Stimulated activated CD8-positive, alpha-beta memory T cell treated with anti-CD3 and anti-CD28 coated beads, Interleukin-2, amount 100 ng/mL, for 1 hour (primary cell): ENCODE measurements at places on chromosomes 4 and X.

DNA sequence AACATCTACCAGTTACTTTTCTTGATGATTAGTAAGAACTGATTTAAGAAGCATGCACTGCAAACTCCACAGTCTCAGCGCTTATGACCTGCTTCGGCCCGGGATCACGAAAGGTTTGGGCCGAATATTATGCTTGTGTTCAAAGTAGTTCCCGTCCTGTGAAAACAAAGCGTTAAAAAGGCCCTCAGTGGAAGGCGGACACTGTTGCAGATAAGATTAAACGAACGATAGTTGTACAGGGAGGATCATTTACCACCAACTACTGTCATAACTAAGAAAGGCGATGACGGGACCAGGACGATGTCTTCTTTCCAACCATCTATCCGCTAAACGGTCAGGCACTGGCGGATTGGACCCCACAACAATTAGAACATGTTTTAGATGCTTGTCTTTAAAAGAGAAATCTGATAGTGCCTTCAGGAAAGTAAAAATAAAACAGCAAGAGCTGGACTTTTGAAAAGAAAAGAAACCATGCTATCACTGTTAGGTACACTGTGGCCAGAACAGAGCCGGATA, 21.1 kb downstream of the PDLIM3 start:
- DNase-seq: no peak

GRCh38 chrX:131779306-131779705, 235.4 kb downstream of the OR13H1 start:
- no peak for DNase-seq

GRCh38 chr4:53916431-53916889, 147.9 kb downstream of the CHIC2 start:
- DNase-seq: no peak

DNA sequence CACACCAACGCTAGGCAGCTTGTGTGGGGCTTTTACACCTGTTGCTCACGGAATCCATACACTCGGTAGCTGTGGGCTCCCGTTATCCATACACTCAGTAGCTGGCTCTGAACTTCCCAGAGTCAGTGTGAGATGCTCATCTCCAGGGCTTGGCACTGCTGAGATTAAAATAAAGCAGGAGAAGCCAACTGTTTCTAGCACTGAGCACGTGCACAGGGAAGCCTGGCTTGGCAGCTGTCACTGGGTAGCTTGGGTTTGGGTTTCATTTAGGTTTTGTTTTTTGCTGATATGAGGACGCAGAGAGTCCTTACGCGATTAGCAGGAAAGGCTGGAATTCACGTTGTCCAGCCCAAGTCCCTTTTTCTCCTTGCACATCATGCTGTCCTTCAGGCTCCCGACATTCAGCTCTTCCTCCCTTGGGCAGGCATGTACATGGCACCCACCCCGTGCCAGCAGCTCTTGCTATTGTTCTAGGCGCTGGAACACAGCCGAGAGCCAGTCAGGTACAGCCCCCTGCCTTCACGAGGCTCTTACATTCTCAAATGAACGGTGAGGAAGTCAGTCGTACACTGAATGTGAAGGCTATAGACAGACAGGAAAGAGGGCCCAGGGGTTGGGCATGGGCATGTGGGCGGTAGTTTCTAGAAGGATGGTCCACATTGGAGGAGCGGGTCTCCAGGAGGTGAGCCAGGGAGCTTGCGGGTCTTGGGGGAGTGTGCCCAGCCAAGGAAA, 25.9 kb downstream of the NSG1 start:
- no peak for DNase-seq

DNA sequence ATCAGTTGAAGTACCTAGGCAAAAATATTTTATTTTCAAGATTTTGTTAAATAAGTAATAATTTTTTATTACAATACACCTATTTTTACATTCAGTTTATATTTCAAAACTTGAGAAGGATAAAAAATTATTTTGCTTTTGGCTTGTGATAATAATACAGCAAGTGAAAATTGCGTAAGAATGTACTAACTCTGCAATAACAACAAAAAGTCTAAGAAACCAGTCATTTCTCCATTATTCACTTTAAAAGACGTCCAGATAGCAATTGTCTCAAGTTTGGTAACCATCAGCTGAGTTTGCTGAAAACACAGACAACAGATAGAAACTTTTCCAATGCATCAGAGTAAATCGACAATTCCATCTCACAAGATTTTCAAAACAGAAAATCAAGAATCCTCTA, 12.1 kb downstream of the CXCL8 start:
- DNase-seq: no peak

GRCh38 chr4:3403348-3403906, 38.3 kb upstream of the HGFAC start:
- no peak for DNase-seq

DNA sequence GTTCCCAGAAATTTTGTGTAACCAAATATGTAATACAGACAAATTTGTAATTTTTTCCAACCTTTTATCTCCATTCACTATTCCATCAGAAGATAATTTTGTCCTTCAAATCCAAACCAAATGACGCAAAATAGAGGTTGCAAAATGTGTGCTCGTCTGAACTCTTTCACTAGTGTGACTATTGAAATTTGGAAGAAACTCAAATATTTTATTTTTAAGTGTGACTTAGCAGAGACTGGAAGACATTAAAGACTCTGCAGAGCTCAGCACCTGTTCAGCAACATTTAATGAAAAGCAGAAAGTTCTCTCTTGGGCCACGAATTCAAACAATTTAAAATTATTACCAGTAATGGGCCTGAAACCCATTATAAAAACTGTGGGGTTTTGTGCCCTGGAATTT, 30.0 kb upstream of the APELA start:
- DNase-seq: no peak

- DNase-seq: peak; percentile 26
Measured at GRCh38 chr4:38667085-38667893, 3.3 kb downstream of the KLF3 start.
